Mesenteric fat pad (tissue), 1 donor: ENCODE measurements at places on chromosomes 6 and 20. TPM values are rescaled to one million over a fixed set of nuclear protein-coding genes. Genes with fewer than 3 reads are reported as not detected.
A peak's percentile ranks its signal among the peaks of the same experiment; 100 is the strongest.

DNA sequence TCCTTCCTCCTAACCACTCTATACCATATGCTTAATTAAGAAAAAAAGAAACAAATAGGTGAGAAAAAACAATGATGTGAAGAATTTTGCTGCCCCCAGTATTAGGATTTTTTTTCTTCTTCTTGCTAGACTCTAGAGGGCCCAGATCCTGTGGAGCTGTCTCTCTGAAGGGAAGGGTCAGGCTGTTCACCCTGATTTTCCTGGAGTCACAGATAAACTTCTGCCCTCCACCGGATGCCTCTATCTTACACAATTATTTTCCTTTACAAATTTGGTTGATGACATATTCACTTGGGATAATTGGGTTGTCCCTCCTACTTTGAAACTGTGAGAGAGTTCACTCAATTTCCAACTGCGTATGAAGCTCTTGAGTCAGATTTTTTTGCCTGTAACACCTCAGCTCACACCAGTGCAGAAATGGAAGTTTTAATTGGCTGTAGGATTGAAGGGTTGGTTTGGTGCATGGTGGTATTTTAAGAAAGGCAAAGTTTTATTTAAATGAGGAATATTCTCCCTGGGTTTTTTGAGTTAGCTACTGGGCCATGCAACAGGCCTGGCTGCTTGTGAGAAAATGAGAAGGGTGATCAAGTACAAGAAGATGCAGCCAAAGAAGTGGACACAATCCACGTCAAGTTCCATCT, 73.7 kb upstream of the ESR1 start:
- no peak for DNase-seq

DNA sequence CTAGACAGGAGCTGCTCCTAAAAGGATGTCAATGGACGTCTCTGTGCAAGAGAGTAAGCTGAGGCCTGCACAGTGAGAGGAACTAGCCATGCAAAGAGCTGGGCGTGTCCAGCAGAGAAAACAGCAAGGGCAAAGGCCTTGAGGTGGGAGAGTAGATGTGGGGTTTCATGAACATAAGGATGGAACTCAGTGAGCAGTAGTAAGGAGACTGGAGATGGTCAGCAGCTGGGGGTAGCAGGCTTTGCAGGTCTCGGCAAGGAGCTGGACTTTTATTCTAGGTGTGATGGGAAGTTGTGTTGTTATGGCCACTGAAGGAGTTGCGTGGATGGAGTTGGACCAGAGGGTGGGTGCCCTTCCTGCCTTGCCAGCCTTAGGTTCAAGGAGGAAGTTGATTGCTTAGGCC, 90.7 kb upstream of the SIRPA start:
- peak; percentile 55 for DNase-seq

DNA sequence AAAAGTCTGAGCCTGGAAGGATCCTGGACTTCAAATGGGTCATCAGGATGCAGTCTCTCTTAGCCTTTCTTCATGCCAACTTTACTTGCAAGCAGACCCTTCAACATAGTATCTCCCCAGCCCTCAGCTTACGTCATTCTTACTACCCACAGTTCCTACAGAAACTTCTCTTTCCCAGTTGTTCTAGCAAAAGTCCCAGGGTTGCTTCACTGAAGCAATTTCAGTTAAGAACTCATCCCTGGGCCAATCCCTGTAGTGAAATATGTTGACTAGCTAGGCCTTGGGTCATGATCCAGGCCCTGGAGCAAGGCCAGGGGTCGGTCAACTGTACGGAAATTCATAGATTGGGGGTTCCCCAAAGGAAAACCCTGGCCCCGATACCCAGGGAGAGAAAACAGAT, 8.6 kb upstream of the FAM83D start:
- DNase-seq: no peak

DNA sequence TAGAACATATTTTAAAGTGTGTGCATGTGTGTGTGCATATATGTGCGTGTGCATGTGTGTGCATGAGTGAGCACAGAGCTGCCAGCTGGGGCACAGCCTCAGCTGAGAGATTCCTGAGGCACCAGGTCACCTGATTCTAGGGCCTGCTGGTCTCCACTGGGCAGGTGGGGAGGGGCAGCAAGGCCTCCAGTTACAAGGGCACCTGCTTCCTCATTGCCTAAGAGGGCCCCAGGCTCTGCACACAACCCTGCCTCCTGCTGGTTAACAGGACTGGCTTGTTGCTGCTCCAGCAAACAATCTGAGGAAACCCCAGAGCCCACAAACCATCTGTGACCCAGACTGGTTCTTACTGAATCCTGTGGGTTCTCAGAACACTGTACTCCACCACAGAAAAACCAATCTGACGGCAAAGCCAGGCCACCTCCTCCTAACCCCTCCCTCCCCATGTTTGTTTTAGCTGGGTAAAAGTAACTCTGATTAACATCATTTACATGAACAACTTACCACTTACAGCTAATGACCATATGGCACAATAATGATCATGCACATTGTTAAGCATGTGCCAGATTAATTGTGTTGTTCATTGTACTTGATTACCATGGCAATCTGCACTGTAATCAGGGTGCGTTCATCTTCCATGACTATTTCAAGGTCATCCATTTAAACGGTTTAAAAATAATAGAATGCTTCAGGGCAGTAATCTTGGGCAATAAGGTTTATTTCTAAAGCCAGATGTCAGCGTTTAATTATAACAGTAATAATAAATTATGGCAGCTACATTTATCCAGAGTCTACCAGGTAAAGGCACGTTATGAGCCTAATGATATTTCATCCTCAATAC, 23.1 kb upstream of the UBE2J1 start:
- no peak for DNase-seq

- DNase-seq: no peak
Measured at GRCh38 chr20:10288954-10289646, 70.5 kb downstream of the SNAP25 start.

- no peak for DNase-seq
Measured at GRCh38 chr6:14518515-14519217, 401.1 kb downstream of the CD83 start.

DNA sequence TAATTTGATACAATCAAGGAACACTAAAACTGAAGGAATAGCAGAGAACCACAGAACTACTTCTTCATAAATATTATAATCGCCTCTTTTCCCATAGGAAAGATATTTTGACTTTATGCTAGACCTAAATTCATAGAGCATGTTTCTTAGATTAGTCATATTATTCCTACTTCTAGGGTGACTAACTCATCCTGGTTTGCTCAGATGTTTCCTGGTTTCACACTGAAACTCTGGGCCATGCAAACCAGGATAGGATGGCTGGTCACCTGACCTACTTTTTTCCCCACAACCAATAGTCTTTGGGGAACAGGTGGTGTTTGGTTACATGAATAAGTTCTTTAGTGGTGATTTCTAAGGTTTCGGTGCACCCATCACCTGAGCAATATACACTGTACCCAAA, 42.8 kb downstream of the MMS22L start:
- no peak for DNase-seq

DNA sequence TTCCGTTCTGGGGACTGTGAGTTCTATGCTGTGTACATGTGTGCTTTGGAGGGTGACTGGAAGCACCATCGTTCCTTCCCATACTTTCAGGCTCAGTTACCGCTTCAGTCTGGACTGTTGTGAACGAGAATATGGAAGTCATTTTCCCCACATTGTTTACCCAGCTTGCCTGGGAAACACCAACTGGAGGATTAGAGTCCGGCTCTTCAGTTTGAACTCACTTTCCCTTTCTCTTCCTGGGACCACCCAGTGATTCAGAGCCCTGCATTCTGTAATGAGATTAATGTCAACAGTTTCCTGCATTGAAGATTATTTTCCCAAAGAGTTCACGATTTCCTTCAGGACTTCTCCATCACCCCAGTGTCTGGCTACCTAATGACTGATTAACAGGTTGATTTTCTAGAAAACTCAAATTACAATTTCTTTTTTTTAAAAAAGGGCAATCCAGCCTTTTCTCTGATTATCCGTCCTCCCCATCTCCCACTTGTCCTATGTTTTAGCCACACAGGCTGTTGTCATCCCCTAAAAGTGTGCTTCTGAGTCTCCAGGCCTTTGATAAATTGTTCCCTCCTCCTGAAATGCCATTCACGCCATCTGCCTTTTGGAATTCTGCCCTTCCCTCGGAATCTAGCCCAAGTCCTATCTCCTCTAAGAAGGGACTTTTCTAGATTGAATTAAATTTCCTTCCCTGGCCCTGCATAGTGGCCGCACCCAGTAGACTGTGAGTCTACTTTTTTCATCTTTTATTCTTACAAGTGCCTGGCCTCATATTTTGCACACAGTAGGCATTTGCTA, 3.3 kb upstream of the TAGAP start:
- DNase-seq: no peak

DNA sequence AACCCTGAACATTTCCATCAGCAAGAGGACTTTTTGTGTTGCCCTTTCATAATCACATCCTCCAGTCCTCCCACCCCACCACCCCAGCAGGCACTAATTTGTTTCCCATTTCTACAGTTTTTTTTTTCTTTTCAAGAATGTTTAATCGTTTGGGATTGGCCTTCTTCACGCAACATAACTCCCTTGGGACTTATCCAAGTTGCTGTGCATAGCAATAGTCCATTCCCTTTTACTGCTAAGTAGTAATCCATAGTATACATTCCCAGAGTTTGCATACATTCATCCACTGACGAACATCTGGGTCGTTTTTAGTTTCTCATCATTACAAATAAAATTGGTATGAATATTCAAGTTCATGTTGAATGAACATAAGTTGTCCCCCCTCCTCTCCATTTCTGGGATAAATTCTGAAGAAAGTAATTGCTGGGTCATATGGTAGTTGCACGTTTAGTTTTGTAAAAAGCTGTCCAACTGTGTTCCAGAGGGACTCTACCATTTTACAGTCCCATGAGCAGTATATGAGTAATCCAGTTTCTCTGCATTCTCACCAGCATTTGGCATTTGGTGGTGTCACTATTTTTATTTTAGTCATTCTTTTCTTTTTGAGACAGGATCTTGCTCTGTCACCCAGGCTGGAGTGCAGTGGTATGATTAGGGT, 90.8 kb downstream of the DOK5 start:
- DNase-seq: no peak

DNA sequence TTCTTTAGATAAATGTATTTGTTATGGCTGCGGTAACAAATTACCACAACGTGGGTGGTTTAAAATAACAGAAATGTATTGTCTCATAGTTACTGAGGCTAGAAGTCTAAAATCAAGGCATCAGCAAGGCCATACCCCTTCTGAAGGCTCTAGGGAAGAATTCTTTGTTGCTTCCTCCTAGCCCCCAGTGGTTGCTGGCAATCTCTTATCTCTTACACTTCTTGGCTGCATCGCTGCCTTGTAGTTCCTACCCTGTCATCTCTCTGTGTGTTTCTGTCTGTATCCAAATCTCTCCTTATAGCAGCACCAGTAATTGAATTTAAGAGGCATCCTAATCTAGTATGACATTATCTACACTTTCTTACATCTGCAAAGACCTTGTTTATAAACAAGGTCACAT, 534.7 kb downstream of the PHF3 start:
- DNase-seq: no peak

DNA sequence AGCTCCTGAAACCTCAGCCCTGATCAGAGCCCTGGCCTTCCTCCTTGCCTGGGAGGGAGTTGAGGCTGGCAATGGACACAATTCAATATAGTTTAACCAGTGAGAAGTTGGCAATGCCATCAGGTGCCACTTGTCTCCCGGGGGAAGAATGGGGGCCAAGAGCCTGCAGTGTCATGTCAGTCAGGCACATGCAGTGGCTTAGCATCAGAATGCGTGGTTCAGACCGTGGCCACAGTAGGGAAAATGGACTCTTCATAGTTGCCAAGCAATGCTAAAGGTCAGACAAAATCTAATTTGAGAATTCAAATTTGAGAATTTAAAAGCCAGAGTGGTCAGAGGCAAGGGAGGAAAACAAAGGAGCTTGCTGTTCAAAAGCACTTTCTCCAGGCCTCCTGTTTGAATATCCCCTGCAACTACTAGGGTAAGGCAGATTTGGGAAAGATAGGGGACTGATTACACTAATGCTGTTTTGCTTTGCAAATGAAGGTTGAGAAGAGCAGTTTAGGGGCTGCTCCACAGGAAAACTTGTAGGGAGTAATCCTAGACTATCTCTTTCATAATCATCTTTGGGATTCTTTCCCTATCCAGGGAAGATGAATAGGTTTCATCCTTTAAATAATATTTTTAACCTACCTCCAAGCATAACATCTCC, 33.1 kb upstream of the CLIC5 start:
- no peak for DNase-seq

- no peak for DNase-seq
Measured at GRCh38 chr6:168414336-168415097, 26.5 kb upstream of the SMOC2 start.

GRCh38 chr20:50017576-50018248, 34.9 kb downstream of the SNAI1 start:
- no peak for DNase-seq

DNA sequence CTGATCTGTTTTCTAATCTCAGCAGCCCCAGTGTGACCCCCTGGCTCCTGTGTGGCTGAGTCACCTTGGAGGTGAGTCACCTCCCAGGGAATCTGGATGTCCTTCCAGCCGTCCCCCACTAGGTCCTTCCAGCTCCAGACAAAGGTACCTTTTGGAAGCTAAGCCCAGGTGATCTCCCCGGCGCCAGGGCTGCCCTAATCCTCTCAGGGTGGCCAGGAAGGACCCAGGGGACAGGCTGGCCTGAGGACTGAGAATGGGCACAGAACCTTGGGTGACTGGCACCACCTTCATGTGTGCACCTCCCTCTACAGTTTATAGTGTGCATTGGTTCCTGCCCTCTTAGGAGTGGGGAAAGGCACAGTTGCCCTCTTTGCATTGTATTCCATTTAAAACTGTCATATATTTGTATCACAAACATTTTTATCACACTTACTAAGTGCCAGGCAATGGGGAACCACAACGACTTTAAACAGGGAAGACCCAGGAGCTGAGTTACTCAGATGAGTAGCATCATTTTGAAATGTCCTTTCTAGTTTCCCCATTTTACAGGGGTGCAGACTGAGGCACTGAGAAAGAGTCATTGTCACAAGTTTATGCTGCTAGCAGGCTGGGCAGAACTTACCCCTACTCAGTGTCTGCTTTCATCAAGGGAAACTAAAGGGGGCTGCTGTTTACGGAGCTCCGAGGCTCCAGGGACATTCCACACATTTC, 2.6 kb upstream of the BPIFB4 start:
- DNase-seq: no peak

- DNase-seq: no peak
Measured at GRCh38 chr20:2708073-2708415, 15.5 kb downstream of the EBF4 start.

DNA sequence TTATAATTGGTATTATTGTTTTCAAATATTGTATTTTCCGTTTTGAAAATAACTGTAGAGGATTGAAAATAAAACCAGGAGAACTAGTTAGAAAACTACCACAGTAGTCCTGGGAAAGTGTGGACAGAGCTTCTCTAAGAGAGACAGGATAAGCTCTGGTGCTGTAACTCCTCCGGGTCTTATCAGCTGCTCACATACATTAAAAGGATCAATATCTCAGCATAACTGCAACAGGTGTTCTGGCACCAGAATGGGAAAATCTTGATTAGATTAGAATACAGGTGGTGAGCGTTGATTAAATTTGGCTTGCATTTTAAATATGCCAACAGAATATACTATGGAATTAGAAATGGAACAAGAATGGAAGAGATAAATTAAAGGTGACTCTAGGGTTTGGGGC, 1138.9 kb upstream of the ADGRB3 start:
- DNase-seq: no peak

Gene FNDC11
- 0.13 TPM for total RNA-seq

Gene TFAP2C
- 1.3 TPM for total RNA-seq

Gene TREM2
- total RNA-seq: 11.0 TPM

Gene MOXD1
- 2.2 TPM for total RNA-seq

Gene IL17F
- total RNA-seq: not detected

Gene CST2
- not detected for total RNA-seq
